ENCODE measurements at places on chromosomes 3 and 15.

GRCh38 chr3:98021830-98022560 lies 13.1 kb downstream of the GABRR3 start:
- no peak for DNase-seq

GRCh38 chr3:148999806-149000205 lies 8.5 kb downstream of the GYG1 start:
- no peak for DNase-seq

GRCh38 chr15:69515508-69515907 lies 62.9 kb downstream of the RPLP1 start:
- no peak for DNase-seq

GRCh38 chr3:169594402-169594801 lies 69.1 kb downstream of the MECOM start:
- no peak for DNase-seq

- DNase-seq: no peak
Measured at GRCh38 chr3:128867200-128868125, 12.0 kb upstream of the ACAD9 start.

- DNase-seq: no peak
Measured at GRCh38 chr15:74264081-74264501, 28.0 kb downstream of the CCDC33 start.

GRCh38 chr3:83065851-83066460 lies 1304.5 kb upstream of the GBE1 start:
- no peak for DNase-seq

DNA sequence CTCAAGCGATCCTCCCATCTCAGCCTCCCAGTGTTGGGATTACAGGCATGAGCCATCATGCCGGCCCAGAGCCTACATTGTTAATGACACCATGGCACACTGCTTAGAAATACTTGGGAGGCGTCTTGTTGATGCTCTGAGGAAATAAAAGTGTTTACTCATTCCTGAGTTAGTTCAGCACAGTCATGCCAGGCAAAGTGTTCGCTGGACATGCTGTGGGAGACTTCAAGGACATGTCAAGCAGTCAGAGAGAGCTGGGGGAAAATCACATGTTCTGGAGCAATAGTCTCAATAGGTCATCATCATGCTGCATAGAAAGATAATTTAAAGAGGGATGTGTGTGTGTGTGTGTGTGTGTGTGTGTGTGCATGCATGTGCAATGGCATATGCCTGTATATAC lies 37.5 kb downstream of the TTC23 start:
- no peak for DNase-seq

DNA sequence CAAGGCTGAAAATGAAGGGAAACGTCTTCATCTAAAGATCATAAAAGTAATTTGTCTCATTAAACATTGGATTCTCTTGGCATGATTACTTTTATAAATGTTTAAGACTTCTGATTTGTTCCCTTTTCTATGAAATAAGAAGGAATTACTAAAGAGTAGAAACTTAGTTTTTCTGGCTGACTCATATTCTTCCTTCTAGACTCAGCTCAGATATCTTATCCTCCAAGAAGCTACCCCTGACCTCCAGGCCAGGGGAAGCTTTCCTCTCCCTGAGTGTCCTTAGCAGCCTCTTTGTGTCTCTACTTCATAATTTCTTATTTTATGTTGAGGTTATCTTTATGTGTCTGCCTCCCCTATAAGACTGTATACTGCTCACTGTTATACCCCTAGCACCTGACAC lies 291.9 kb upstream of the STT3B start:
- no peak for DNase-seq

DNA sequence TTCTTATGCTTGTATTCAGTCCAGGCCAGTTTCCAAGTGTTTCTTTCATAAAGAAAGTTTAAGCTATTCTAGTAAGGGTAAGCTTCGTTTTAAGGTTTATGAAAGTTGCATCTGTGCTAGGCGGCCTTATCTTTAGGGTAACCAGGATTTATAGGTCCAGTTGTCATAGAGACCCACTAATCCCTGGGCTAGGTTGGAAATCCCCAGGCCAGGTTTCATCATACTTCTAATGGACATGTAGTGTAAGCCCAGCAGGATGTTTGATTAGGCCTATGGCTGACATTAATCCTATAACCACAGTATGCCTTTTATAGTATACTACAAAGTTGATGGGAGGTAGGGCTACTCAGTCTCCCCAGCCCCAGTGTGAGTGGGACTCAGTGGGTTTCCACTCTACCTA lies 312.4 kb downstream of the CACNA2D3 start:
- DNase-seq: no peak

- no peak for DNase-seq
Measured at GRCh38 chr3:157226173-157226847, 66.4 kb upstream of the CCNL1 start.

- DNase-seq: no peak
Measured at GRCh38 chr3:59878038-59878427, 828.2 kb upstream of the CFAP20DC start.

- no peak for DNase-seq
Measured at GRCh38 chr15:51335538-51336410, 2.6 kb downstream of the CYP19A1 start.

DNA sequence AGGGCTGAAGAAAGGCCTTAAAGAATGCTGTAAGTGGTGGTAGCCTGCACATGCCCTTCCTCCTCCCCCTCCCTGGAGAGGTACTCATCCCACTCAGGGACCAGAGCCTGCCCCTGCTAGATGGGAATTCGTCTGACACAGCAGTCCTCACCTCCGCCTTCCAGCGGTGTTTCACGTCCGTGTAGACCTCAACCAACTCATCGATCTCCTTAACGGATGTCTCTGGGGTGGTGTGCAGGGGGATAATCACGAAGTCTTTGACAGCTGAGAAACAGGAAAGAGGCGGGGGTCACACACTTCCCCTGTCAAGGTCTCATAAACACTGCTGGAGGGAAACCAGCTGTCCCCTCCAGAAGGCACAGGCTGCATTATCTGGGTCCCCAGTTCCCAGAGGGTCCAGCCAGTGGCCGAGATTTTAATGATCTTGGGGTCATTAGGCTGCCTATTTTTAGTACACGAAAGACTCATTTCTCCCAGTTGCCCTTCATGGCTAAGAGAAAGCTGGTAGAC lies 9.9 kb downstream of the DNASE1L3 start:
- no peak for DNase-seq

DNA sequence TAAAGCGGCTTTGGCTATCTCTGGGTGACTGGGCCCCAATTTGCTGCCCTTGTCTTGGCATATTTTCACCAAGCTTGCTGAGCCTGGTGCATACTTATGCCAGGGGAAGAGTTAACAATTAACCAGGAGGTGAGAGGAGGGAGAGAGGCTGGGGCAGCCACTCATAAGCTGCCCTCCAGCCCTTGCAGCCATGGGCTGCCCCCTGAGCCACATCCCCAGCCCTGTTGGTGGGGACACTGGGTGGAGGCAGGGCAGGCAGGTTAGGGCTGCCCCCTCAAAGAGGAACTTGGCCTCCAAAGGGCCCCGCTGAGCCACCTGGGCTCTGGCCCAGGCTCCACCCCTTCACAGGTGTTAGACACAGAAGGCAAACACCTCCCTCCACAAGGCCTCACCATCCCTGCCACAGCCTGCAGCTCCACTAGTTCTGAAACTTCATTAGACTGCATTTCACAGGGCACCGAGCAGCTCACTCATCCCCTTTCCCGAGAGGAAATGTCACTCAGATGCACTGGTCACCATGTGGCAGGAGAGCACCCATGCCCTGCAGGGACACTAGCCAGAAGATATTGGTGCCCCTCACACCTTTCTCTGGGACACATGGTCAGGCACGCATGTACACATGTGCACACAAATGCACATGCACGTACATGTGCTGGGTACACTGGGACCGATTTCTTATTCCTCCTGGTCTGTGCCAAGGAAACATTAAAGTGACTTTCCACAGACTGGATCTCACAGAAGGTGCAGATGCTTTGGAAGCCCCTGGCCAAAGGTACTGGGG lies 20.2 kb downstream of the AMOTL2 start:
- DNase-seq: no peak

GRCh38 chr3:135084976-135085375 lies 289.9 kb downstream of the EPHB1 start:
- no peak for DNase-seq

DNA sequence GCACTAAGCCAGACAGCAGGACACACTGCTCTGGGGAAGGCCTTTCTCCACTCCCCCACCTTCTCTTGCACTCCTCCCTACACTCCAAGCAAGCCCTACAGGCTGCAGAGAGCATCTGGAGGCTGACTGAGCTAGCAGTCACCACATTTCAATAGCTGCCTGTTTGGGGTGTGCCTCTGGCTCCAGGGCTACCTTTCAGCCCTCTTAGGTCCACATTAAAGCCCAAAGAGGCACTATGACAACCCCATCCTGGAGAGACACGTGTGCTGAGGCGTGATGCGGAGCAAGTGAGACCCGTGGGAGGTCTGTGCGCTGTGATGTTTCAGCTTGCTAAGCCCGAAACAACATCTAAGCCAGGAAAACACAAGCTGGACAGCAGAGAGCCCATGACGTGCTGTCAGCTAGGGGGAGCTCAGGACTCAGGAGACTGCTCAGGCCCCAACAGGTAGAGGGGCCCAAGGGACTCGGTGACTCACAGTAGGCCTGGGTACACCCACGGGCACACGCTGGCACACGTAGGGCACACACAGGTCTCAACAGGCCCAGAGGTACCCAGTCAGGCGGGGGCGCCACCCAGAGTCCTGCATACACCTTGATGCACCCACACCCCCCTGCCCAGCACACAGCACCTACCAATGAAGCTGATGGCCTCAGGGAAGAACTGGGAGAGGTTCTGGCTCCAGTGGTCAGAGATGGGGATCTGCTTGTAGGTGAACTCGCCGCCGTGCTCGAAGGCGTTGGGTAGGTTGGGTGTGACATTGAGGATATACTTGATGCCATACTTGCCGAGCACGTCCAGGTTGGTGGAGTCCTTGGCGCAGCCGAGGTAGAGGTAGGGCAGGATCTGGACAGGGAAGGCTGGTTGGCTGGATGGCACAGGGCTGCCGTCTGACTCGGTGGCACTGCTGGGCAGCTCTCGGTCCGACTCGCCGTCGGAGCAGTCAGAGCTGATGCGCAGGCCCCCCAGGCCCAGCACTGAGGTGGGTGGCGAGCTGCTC lies 2.8 kb downstream of the DUSP7 start:
- peak; percentile 33 for DNase-seq

DNA sequence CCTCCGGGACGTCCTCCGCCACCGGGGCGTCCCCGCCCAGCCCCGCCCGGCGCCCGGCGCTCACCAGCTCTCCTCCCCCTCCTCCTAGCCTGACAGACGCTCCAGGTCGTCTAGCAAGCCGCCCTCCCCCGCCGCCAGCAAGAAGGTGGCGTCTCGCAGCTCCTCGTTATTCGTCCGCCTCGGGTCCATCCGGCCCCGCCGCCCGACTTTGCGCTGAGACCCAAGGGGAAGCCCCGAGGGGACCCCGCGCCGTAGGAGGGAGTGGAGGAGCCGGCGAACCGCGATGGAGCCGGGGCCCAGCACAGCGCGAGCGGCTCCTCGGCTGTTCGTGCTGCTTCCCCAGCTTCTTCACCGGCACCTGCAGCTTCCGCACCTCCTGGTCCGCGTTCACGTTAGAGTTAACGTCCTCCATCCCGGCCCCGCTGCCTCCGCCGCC lies 26.3 kb upstream of the MTHFS start:
- peak; percentile 77 for DNase-seq

GRCh38 chr3:53171827-53172505 lies 11.0 kb downstream of the PRKCD start:
- no peak for DNase-seq

GRCh38 chr3:39819899-39820298 lies 10.5 kb downstream of the MYRIP start:
- no peak for DNase-seq

GRCh38 chr3:25460751-25461150 lies 32.7 kb downstream of the RARB start:
- peak; percentile 24 for DNase-seq

DNA sequence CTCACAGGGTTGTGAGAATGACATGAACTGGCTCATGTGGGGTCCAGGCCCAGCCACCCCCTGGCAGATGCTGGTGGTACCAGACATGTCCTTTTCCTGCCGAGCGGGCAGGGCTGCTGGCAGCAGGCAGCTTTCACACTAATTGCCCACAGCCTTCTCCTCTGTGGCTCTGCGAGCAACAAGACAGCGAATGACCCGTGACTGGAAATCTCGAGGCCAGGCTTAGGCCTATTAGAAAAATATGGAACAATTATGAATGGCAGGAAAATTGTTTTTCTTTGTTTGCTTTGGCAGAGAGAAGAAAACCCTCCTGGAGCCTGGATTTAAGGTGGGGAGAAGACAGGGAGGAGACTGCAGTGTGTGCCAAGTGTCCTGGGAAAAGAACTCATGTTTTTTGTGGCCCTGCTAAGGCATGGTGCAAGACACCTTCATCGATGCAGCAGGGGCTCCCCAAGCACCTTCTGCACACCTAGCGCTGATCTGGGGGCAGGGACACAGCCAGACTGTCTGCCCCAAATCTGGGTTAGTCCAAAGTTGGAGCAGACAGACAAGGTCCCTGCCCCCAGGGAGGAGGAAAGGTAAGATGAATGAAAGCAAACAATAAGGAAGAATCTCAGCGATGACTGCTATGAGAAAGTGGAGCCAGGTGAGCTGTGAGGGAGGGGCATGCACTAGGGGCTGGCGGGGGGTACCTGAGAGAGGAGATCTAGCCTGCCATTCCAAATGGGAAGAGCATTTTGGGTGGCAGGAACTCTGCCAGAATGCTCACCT lies 193.8 kb upstream of the TLE3 start:
- DNase-seq: no peak

- DNase-seq: no peak
Measured at GRCh38 chr3:186187401-186188275, 78.7 kb upstream of the ETV5 start.

- DNase-seq: no peak
Measured at GRCh38 chr15:78567531-78567930, 2.2 kb downstream of the CHRNA5 start.

DNA sequence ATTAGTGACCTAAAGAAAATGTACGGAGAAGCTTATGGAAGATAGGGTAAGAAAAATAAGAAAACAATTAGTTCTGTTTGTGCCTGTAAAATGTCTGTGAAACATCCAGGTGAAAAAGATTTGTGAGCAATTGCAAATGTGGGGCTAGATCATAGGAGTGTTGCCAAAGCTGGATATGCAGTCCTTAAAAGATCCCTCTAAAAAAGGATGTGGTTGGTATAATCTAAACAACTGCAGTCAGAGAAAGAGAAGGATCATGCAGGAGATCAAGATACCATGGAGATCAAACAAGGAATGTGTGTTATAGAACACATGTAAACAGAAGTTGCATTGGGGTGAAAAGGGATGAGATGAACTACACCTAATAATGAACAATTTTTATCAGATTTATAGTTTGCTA lies 116.8 kb downstream of the ALCAM start:
- no peak for DNase-seq

- DNase-seq: no peak
Measured at GRCh38 chr15:28900041-28900891, 14.5 kb downstream of the APBA2 start.

GRCh38 chr15:60612400-60613048 lies 133.6 kb upstream of the ICE2 start:
- DNase-seq: no peak

- DNase-seq: no peak
Measured at GRCh38 chr3:28386049-28386448, 37.4 kb upstream of the AZI2 start.

DNA sequence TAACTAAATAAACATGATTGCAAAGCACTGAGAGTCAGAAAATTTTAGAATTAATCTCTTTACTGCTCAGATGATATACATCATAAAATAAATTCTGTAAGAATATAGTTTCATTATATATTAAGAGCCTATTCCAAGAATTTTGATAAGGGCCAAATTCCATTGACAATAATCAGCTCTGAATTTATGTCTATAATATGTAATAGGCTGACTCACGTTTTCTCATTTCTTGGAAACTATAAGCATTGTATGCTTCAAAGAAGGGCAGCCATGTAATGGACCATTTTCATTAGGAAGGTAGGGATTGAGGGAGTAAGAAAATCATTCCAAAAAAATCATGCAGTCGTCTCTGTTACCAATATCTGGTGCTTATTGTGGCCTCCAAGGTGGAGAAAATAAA lies 315.9 kb downstream of the ZIC4 start:
- no peak for DNase-seq
